NCI-H1436 treated with DMSO at 0.1 percent for 48 hours (cell line): ENCODE measurements at places on chromosomes 3 and 15.
A peak's percentile ranks its signal among the peaks of the same experiment; 100 is the strongest.

GRCh38 chr3:1623896-1624295, 474.8 kb upstream of the CNTN4 start:
- DNase-seq = no peak

DNA sequence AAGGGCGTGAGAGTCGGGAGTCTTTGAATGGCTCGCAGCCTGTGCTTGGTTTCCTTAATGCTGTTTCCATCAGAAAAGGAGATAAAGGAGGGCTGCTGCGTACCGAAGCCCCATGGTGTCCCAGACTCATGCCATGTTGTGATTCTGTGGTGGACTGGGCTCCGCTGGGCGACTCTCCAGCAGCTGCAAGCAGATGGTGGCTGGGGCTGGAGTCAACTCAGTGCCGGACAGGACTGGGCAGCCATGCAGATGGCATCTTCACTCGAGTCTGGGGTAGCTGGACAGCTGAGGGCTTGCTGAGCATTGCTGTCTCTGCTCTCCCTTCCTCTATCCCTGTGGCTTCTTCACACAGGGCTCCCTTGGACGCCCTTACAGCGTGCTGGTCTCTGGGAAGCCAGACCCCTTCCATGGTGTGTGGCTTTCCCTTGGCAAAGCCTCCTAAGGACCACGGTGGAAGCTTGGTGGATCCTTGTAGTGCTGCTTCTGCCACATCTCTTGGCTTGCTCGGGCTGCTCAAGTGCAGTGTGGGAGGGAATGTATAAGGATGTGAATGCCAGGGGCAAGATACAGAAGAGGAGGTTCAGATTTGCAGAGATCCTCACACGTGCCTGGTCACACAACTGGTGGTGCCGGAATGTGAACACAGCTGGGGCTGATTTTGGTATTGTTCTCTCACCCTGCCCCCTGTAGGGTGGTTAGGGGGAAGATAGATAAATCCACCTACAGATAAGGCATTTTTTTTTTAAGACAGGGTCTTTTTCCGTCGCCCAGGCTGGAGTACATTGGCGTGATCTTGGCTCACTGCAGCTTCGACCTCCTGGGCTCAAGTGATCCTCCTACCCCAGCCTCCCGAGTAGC, 9.0 kb downstream of the NIPA1 start:
- DNase-seq = no peak

GRCh38 chr3:195859846-195860411, 48.2 kb upstream of the MUC4 start:
- DNase-seq = no peak

DNA sequence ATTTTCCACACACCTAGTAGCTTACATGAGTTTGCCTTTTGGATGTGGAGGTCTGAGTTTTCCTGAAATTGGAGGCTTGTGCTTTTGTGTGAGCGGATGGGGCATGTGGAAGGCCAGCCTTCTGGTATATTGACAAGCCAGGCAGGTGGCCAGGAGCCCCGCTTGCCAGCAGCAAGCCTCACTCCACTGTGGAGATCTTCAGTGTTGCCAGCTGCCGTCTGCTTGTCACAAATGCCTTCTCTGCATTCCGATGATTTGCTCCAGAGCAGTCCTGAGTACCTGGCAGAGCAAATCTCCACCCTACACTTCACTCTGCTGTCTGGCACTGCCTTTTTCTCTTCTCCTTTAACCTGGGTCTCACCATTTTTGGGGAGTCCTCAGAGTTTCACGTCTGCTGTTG, 29.1 kb upstream of the CHST2 start:
- DNase-seq = no peak

DNA sequence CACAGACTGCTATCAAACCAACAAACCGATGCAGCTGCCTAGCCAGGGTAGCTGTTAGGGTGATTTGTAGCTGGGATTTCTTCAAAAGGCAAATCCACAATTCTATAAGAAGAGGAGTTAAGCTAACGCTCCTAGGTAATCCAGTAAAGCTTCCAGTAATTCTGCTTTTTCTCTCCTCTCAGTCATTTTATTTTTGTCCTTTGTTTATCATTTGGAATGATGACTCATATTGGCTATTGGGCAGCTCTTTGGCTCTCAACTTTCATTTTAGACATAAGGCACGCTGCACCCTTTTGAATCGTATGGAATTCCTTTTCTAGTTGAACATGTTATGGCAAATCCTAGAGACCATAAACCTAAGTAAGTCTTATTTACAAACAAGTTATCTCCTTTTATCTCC, 53.2 kb upstream of the PPARG start:
- no peak for DNase-seq

- DNase-seq = no peak
Measured at GRCh38 chr15:68774521-68775235, 46.0 kb downstream of the ANP32A start.

DNA sequence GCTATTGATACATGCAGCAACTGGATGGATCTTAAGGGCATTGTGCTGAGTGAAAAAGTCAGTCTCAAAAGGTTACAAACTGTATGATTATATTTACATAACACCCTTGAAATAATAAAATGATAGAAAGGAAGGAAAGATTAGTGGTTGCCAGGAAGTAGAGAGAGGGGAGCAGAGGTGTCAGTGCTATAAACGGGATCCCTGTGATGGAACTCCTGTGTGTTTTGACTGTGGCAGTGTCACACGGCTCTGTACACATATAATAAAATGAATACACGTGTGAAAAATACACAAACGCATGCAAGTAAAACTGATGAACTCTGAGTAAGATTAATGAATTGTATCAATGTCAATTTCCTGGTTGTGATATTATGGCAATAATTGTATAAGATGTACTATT, 60.3 kb downstream of the TCAIM start:
- DNase-seq = no peak

DNA sequence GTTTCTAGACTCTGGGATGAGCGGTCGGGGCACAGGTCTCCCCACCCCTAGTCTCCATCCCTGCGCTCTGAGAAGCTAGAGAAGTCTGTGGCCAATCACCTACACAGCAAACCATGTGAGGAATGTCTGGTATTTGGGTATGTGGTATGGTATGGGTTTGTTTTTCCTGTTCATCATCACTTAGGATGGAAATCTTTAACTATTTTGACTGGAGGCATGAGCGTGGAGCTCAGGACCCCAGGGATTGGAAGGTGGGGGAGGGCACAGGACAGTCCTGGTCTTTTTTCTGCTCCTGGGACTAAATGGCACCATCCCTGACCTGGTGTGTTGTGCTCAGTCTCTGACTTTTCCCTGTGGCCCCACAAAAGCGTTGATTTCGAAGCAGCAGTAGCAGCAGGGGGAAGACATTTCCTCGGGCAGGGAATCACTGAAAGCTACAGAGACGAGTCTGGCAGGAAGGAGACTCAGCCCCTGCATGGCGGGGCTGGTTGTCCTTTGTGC, 191.7 kb upstream of the TPM1 start:
- DNase-seq = no peak

- no peak for DNase-seq
Measured at GRCh38 chr3:56452085-56452484, 16.2 kb downstream of the ERC2 start.

DNA sequence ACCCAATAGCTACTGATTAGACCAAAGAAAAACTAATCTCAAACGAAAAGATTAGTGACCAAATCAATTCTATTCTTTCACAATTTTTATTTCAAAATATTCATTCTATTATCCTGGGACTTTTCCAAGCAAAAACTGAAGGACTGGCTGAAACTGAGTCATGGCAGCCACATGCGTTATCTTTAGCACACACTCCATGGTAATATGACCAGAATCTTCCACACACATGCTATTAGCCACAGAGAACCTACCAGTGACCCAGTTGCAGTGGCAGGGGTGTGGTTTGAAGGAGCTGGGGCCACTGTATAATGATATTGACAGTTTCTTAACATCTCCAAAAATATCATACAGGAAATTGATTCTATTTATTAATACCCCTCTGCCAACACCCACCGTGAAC, 154.8 kb upstream of the ABI3BP start:
- DNase-seq = no peak

DNA sequence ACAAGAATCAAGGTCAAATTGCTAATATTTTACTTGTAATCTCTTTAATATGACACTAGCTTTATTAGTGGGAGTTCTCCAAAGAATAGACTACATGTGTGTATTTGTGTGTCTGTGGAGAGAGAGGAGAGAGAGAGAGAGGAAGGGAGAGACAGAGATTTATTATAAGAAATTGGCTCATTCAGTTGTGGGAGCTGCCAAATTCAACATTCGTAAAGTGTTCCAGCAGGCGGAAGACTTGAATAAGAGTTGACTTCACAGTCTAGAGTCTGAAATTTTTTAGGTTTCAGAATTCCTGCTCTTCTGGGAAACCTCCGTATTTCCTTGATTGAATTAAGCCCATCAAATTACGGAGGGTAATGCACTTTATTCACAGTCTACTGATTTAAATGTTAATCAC, 4.7 kb upstream of the CLDN1 start:
- DNase-seq = no peak

DNA sequence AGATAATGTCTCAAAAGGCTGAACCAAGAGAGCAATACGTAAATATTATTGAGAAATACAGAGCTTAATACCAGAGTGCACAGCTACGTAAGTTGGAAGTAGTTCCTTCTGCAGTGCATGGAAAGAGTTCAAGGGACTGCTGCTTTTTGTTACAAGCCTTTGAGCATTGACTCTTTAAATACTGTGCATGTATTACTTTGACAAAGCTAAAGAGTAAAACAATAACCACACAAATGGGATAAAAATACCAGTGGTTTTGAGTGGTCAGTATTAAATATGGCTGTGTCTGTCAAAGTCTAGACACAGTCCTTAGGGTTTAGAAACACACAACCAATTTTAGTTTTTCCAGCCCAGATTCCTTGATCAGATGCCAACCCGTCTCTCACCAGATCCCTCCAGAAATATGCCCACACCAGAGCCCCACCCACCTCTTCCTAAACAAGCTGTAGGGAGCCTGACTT, 62.1 kb downstream of the SSR3 start:
- no peak for DNase-seq

GRCh38 chr3:181609030-181609767, 102.5 kb upstream of the SOX2 start:
- DNase-seq = no peak

GRCh38 chr15:89469426-89470096, 26.8 kb downstream of the RHCG start:
- DNase-seq = peak; percentile 65

DNA sequence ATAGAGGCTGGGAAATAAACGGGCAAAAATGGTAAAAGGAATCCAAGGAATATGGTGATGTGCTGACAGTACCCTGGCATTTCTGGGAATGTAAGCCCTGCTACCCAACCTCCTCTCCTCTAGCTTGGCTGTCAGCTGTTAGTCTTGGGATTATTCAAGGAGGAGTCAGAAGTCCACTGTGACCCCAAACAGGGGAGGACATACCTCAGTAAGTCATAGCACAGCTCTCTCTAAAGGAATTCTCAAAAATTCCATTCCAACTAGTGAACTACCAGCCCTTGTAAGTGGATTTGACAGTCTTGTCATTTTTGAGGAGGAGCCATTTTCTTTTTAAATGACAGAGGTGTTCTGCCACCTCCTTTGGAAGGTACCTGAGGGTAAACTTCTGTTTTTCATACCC, 207.5 kb downstream of the PDCD6IP start:
- DNase-seq = no peak

DNA sequence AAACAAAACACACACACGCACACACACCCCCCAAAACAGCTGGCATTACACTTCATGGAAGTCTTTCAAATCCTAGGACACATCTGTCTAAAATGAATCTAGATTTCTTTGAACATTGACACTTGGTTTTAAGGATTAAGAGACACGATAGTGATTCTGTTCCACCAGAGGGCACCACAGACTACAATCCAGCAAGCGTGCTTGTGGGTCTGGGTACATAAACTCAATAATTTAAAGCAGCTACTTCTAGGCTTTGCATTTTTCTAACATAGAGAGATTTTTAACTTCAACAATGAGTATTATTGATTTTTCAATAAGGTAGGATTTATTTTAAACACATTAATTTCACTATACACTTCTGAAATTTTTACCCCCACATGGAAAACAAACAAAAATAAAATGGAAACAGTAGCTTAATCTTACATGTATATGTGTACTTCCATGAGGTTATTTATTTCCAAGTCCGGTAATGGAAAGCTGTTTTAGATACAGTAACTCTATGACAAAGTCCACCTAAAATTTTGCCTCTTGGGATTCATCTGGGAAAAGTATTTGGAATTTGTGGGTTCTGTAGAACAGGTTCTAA, 564.0 kb upstream of the TGFBR2 start:
- no peak for DNase-seq

DNA sequence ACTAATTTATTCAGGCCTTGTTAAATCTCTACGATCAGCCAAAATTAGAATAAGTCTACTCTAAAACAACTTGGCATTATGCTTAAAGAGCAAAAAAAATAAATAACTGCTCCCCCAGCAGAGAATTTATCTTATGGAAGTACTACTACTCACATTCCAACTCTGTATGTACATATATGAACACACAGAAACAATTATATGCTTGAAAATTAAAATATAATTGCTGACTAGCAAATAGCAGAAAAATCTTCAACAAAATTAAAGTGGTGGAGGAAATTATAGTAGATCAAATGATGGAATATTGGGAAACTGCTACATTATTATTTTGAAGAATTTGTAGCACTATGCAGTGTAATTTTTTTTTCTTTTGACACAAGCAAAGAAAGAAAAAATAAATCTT, 580.9 kb downstream of the MECOM start:
- DNase-seq = no peak

- no peak for DNase-seq
Measured at GRCh38 chr3:111107662-111108035, 36.0 kb downstream of the NECTIN3 start.

DNA sequence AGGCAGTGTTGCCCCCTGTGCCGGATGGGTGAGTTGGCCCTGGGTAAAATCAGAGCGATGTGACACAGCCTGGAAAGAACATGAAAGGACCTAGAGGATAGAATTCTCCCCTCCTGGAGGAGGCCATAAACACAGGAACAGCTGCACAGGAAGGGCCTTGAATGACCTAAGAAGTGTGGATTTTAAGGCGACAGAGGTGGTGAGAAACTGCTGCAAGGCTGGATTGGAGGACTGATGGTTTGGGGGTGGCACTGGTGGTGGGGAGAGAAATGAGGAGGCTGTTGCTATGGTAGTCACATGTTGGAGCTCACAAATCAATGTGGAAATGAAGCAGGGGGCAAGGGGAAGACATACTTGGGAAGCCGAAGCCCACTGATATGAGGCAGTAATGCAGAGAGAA, 13.8 kb downstream of the XIRP1 start:
- no peak for DNase-seq
